ENCODE measurements at places on chromosomes 7 and 10.

- DNase-seq = no peak
These were observed 28.2 kb upstream of the PAX2 start for GRCh38 chr10:100717166-100717565.

- DNase-seq = no peak
These were observed 216.6 kb upstream of the YAE1 start for GRCh38 chr7:39349452-39350123.

DNA sequence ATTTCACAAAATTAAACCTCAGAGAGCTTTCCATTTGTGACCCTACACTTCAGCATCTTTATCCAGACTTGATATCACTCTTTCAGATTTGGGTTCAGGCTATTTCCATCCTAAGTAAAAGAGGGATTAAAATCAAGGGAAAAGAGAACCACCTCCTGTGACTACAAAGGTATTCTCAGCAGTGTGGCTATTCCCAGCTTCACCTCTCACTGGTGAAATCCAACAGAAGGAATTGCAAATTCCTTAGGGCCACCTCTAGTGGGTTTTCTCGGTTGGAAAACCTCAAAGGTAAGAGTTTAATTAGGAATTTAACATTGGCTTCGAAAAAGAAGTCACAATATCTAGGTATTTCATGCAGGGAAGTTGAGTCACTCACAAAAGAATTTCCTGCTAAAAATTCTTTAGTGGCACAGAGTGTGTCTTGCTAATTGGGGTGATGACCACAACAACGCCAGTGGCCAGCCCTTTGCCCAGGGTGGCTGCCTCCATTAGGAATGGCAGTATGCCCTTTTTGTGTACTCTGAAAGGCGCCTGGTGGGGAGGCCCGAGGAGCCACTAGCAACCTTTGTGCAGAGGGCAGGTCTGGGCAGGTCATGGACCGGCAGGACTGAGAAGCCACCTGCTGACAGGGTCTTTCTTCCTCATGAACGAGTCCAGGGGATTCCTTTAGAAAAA is 52.2 kb downstream of the SEM1 start:
- no peak for DNase-seq

DNA sequence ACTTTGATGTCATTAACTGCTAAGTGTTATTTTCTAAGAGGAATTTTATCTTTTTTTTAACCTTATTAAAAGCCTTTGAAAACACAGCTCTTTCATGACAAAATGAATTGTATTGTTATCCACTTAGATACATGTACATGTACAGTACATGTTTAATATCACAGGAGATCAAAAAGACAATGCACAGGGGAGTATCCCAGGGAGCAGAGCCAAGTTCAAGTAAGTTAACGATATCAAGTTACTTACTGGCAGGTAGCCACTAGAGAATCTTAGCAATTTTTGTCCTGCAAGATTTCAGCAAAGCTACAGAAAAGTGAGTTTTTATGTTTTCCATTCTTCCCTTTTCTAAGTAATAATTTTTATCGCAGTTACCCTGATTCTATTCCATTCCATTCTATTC is 33.9 kb upstream of the ARL4A start:
- DNase-seq = no peak

DNA sequence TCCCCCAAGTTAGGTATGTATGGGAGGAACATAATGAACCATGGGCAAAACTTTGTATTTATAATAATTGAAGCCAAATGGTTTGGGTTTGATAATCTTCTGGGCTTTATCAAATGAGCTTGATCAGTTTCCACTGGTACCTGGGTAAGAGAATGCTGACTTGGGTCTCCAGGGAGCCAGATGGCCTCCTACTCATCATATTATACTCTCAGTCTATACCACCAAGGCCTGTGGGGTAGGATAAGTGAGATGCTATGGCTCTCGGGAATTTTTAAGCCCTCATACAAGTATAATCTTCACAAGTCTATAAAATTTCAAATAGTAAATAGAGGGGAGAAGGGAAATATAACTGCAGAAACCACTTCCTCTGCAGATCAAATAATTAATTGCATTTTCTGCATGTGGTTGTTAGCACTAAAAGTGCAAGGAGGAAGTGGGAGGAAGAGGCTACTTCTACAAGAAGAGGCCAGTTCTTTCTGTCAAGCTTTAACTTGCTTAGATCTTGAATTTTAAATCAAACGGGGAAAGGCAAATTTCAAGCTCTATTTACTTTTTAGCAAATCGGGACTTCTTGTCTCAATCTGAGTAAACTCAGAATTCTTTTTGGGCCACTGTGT is 349.0 kb downstream of the SORCS1 start:
- no peak for DNase-seq

DNA sequence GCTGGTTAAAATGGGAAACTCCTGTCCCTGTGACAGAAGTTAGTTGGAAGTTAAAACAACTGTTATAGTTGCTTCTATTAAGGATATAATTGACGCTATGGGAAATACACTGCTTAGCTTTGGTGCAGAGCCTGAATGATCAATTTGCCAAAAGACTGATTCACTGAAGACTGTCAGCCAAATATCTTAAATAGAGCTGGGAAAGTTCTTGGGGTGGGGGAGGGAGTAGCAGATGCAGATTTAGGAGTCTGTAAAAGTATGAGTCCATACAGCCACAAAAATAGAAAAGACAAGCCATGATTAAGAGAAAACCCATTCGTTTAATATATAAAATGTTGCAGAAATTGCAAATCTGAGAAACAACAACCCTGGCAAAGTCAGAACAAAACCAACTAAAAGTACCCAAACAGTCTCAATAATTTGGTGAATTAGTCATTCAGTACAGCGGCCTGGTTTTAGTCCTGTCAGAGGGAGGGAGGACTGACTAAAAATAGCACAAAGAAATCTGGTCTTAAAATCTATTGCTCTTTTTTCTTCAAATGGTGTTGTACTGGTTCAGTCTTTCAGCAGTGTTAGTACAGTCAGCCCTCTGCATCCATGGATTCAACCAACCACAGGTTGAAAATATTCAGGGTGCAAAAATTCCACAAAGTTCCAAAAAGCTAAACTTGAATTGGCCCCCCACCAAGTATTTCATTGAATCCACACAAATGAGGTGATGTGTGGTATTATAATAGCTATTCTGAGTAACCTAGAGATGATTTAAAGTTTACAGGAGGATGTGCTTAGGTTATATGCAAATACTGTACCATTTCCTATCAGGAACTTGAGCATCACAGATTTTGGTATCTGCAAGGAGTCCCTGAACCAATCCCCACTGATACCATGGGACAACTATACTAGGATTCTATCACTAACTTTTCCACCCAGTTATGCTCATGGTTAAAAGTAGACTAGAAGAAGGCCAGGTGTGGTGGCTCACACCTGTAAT is 30.0 kb downstream of the STK17A start:
- DNase-seq = no peak

DNA sequence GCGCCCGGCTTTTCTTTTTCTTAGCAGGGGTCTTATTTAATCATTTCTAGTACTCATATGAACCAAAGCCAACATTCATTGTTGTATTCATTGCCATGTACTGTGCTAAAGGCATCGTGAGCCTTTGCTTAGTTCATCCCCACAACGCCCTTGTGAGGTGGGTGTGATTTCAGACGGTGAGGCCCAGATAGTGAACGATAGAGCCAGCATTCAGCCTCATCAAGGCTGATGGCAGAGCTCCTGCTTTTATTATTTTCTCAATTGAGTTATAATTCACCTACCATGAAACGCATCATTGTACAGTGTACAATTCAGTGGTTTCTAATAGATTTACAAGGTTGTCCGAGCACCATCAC is 50.1 kb downstream of the HK1 start:
- DNase-seq = no peak

- DNase-seq = no peak
These were observed 19.8 kb downstream of the CREB5 start for GRCh38 chr7:28432105-28432504.

DNA sequence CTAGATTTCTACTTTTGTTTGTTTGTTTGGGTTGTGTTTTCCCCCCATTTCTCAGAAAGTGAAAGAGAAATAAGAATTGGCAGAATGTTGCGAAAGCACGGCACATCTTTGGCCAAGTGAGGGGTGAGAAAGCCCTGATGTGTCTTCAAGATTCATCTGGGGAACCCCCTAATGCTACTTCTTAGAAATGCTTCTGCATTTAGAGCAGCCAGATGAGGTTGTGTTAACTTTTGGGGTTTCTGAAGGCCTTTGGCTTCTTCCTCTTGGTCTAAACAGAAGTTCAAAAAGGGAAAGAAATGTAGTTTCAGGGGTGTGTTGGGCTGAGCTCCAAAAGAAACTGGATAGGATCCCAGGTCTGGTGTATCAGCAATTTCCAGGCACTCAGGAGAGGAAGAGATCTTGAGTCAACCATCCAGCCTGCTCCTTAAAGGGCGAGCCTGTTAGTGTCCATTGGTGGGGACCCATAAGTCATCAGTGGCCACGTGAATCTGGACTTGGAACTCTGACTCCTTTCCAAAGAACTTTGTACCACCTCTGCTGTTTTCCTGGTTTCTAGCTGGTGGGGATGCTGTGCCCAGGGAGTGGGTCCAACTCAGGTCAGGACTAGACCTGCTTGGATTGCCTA is 6.5 kb downstream of the DUSP5 start:
- peak; percentile 35 for DNase-seq

- no peak for DNase-seq
These were observed 9.3 kb upstream of the TMEM270 start for GRCh38 chr7:73851410-73852338.

DNA sequence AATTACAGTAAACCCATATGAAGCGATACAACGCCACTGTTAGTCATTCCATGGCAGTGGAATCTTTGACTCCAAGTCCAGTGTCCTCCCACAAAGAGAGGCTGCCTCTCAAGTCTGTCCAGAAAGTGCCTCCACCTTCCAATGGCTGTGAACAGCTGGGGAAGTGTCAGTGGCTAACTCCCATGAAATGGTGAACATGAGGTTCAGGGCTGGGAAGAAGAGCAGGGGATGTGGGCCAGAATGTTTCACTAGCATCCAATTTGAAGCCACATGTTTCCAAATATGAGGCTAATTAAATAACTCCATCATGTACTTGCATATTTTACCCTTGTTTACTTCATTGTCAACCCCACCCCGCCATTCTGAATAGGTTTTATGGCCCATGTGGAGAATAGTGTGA is 53.1 kb upstream of the CHST15 start:
- no peak for DNase-seq

GRCh38 chr10:84077768-84078167 is 61.5 kb upstream of the GHITM start:
- DNase-seq = no peak

DNA sequence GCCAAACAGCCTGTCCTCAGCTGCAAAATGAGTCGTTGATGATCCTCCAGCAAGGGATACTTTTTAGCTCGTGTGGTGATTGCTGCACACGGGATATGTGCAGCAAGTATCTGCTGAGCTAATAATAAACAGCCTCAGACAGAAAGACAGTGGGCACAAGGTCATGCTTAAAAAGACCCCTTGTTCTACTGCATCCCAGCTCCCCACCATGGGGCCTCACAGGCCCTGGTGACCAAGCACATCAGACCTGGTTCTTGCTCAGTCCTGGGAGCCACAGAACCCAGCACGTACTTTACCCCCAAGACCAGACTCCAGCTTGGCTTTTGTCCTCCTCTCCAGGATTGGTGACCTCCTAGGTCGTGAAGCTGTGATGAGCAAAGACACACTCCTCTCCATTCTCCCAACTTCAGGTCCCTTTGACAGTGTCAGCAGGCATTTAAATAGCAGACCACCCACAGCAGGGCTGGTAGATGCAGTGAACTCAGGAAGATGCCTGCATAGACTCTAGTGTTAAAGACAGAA is 50.5 kb downstream of the EGFR start:
- DNase-seq = no peak

GRCh38 chr10:132993271-132994184 is 51.2 kb upstream of the CFAP46 start:
- no peak for DNase-seq

GRCh38 chr10:14407567-14407966 is 76.8 kb upstream of the FRMD4A start:
- no peak for DNase-seq

GRCh38 chr10:60823324-60823723 is 45.0 kb downstream of the CDK1 start:
- no peak for DNase-seq

DNA sequence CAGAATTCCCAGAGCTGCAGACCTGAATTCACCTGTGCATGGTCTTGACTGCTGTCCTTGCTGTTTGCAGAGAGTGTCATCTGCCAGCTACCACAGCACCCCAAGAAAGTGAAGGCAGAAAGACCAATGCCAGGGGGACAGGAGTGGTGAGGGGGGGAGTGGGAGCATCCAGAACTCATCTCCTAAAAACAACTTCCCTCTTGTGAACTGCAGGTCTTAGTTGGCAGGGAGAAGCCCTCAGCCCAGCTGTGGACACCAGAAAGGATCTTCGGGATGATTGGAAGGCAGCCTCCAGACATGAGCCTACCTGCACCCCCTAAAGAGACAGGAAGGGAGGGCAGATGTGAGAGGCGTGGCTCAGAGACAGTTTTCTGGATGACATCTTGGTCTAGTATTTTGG is 615.8 kb upstream of the MGMT start:
- DNase-seq = no peak

DNA sequence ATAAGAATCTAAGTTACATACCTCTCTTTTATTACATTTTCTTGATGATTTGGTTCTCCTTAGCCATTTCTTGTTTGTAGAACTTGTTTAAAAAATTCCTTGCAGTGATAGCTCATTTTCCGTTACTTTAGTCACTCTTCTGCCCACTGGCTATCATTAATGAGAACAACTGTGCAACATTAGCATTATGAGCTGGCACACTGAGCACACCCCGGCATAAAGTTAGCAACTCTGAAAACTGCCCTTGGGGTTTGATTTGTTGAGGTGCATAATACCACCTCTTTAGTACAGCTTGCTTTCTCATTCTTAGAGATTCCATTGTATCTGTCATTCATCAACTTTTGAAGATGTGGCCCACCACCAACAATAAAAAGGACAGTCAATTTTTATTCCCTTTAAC is 87.6 kb upstream of the ADCY1 start:
- no peak for DNase-seq

- no peak for DNase-seq
These were observed 5.1 kb downstream of the RASGEF1A start for GRCh38 chr10:43261578-43262396.

GRCh38 chr10:133213641-133214467 is 16.2 kb upstream of the UTF1 start:
- no peak for DNase-seq

DNA sequence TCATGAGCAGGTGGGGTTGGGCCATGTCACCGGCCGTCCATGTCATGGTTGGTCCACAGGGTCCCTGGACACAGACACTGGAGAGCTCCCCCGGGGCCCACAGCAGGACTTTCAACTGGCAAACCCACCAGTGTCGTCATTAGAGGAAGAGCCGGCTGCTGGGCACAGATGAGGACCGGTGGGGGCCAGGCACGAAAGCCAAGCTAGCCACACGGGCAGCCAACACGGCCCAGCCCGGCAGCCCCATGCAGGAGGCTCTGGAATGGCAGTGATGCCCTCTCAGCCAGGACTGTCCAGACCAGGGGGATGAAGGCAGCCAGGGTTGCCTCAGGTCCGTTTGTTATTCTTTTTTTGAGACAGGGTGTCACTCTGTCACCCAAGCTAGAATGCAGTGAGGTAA is 21.1 kb upstream of the UNCX start:
- no peak for DNase-seq

Measured in stimulated activated CD4-positive, alpha-beta T cell treated with anti-CD3 and anti-CD28 coated beads, Interleukin-4, amount 100 ng/mL, for 4 hours (primary cell).